ENCODE measurements at places on chromosomes 3 and 15. TPM values are rescaled to one million over a fixed set of nuclear protein-coding genes. Genes with fewer than 3 reads are reported as not detected.

DNA sequence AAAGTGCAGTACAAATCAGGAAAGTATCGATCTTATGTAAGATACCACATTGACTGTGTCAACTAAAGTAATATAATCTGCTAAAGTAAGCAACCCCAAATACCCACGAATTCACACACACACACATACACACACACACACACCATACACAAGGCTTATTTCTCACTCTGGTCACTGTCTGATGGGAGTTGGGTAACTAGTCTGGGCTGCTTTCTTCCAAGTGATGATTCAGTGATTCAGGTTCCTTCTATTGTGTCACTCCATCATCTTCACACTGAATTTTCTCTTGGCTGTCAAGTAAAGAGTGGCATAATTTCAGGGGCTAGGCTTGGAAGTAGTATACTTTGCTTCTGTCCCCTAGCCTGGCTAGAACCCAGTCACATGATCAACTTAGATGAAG is 104.8 kb upstream of the CCDC54 start:
- DNase-seq, result no peak

- no peak for DNase-seq
Measured at GRCh38 chr3:30667280-30667651, 60.9 kb downstream of the TGFBR2 start.

DNA sequence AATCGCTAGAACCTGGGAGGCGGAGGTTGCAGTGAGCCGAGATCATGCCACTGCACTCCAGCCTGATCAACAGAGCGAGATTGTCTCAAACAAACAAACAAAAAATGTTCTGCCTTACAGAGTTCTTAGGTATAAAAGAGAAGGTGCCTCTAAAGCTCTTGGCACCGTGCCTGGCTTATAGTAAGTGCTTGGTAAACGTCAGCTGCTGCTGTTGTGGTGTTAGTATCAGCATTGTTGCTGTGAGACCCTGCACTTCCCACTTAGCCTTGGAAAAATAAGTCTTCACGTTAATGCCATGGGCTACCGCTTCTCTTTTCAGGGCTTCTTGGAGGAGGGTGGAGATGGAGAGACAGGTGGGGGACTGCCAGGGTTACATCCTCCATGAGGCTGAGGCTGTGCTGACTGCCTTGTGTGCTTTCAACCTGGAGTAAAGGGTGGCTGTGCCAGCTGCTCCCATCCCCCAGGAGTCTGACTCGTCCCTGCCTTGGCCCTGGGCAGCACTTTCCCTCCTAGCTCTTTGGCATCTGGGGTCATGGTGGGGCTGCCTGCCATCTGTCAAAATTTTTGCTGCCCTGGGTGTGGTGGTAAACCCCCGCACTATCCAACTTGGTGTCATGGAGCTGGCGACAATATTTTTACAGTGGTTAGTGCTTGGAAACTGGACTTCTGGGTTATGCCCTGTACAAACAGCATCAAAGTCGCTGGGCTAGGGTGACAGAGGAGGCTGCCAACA is 17.8 kb downstream of the FLNB start:
- DNase-seq, result peak; percentile 29

DNA sequence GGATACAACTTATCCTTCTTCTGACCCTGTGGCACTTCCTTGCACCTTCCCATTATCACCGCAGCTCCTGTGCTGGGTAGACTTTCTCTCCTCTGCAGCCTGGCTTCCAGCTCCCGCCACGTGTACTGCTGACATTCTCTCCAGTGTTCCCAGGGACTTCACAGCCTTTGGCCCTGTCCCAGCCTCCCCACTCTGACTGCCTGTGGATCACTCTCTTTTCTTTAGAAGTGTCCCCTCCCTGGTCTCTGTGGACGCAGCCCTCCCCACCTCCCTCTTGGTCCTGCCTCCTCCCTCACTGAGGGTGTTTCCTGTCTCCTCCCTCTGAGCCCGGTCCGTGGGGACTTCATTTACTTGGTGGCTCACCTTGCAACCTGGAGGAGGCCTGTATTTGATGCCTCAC is 17.4 kb downstream of the PDIA5 start:
- DNase-seq, result no peak

GRCh38 chr3:54324103-54324502 is 201.8 kb downstream of the CACNA2D3 start:
- DNase-seq, result no peak

GRCh38 chr3:122104515-122105194 is 49.5 kb downstream of the CD86 start:
- DNase-seq, result no peak

DNA sequence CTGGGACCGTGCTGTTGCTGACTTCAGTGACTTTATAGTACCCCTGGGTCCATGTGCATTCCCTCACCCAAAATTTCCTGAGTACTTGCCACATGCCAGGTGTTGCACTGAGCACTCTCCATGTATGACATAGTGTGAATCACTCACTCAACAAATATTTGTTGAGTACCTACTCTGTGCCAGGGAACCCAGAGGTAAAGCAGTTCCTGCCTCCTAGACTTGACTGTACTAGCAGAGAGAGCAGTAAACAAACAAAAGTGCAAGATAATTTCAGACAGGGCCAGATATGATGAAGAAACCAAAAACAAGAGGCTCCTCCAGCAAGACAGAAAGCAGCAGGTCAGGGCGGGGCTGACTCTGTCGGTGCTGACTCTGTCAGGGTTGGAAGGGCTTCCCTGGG is 12.2 kb downstream of the TGM4 start:
- no peak for DNase-seq

DNA sequence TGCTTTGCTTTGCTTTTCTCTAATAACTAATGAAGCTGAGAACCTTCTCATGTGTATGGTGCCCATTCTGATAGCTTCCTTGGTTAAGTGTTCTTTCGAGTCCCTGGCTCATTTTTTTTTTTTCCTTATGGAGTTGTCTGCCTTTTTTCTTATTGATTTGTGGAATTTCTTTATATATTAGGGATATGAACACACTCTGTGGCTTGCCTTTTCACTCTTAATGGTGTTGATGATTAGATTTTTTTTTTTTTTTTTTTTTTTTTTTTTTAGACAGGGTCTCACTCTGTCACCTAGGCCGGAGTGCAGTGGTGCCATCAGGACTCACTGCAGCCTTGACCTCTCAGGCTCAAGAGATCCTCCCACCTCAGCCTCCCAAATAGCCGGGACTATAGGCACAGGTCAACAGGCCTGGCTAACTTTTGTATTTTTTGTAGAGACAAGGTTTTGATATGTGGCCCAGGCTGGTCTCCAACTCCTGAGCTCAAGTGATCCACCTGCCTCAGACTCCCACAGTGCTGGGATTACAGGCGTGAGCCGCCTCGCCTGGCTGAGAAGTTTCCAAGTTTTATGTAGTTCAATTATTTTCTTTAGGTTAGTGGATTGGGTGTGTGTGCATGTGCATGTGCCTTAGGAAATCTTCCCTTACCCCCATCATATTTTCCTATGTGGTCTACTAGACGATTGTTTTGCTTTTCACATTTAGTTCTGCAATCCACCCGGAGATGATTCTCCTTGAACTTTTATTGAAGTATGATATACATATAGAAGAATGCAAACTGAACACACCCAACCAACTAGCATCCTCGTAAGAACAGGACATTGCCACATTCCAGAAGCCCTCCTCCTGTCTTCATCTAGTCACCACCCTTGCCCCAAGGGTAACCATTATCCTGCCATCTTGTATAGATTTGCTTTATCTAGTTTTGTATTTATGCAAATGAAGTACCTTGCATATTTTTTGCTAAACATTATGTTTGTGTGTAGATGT is 1.7 kb upstream of the SNRPA1 start:
- no peak for DNase-seq

DNA sequence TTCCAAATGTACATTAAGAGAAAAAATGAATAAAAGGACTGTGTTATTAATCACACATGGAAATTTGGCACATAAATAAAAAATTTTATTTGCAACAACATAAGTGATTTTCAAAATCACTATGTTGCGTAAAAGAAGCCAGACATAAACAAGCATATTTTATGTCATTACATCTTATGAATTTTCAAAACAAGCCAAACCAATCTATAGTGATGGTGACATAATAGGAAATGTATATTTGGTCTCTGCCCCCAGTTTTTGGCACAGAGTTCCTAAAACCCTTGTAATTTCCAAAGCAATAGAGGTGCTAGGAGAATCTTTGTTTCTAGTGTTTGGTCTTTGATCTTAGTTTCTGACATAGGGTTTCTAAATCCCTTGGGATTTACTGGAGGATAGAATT is 543.3 kb downstream of the ZBBX start:
- no peak for DNase-seq

DNA sequence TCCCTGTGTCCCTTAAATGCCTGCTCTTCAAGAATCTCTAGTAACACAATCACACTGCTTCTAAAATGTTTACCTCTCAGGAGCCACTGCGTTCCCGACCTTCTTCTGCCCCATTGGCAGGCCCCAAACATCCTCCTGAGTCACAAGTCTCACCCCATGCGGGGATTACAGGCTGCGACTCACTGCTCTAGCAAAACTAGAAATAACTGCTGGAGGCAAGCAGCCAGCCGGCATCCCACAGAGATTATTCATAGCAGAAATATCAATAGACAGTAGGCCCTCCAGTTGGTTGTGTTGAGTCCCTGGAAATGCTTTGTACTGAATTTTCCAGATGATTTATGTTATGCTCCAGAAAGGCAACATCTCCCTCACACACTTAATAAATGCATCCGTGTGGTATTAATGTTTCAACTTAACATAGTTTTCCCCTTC is 64.8 kb downstream of the RFTN1 start:
- DNase-seq, result peak; percentile 12

DNA sequence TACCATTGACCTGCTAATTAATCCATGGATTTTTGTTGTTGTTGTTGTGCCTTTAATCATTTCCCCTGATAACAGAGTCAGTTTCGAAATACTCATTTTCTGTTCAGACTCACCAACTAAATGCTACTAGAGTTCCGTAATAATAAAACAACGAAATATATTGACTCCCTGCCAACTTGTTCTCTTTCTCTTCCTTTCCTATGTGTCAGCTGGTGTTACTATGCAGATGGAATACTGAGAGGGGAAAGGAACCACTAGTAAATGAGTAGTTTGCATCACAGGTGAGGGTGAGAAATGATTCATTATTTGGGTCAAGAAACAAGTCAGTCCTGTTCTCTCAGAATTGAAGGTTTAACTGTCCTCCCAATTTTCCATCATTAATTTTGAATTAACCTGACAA is 1027.3 kb downstream of the TUSC7 start:
- no peak for DNase-seq

Gene FAM81A
- 10.4 TPM for polyA plus RNA-seq

Gene LTK
- polyA plus RNA-seq, result 2.4 TPM

Gene MYNN
- 2.9 TPM for polyA plus RNA-seq

Gene CHRFAM7A
- polyA plus RNA-seq, result 0.61 TPM

Gene MYZAP
- 0.51 TPM for polyA plus RNA-seq

Gene TRPC1
- polyA plus RNA-seq, result 2.9 TPM

Gene RUVBL1
- 111 TPM for polyA plus RNA-seq

Gene MAPK6
- polyA plus RNA-seq, result 11.0 TPM

Data from brain (organoid and tissue), 16 donors.